GM13976 (cell line): ENCODE measurements at places on chromosomes 2 and 18.

DNA sequence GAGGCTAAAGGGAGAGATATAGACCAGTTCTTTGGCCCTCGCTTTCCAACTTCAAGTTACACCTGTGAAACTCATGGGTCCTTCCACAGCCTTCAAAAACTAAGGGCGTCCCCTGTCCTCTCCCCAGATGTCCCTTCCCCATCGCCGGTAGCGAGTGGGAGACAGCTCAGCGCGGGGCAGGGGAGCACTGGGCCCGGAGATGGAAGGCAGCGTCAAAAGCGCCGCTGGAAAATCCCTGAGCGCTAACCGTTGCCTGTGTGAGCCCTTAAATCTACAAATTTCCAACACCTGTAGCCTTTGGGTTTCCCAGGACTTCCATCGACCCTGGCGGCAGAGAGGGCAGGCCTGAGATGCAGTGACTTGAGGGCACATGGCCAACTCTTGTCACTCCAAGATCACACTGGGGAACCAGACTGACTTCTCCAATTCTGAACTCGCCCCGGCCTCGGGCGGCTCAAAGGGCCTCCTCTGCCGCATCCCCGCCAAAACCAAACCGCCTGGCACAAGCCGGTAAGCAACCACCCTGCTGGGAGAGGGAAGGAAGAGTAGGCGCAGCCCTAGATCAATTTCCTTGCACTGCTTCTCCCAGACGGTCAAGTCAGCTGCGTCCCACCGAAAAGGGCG, 879 bp upstream of the EPAS1 start:
- DNase-seq: peak; percentile 53

GRCh38 chr2:38317725-38318124, 59.3 kb downstream of the ATL2 start:
- DNase-seq: no peak

DNA sequence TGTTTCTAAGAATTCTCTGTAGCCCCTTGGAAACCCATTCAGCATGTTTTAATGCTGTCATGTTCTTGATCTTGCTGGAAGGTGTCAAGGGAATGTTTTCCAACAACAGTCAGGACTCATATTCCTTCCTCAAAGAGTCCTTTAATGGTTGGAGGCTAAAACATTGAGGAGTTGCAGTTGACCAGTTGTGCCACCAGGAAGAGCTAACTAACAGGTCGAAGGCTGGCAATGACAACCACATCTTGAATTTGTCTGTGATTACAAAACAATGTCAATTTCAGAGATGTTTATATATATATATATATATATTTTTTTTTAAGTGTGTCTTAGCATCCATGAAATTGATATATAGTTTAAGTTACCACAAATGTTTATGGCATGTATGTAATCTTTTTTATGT, 151.5 kb downstream of the INO80D start:
- DNase-seq: no peak

DNA sequence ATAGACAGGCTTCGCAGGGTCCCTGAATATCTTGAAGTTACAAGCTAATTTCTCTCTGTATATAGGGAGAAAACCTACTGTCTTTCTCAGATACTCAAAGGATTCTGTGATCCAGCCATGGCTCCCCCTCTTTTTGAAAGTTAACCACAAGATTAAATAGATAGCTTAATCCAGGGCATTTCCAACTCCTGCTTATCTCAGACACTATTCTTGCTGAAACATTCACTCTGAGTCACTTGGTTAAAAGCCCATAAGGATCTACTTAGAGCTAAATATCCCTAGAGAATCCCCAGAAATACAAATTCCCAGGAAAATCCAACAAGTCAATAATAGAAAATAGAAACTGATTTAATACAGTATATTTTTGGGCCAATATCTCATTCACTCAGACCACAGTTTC, 179.1 kb upstream of the LYPD1 start:
- no peak for DNase-seq

DNA sequence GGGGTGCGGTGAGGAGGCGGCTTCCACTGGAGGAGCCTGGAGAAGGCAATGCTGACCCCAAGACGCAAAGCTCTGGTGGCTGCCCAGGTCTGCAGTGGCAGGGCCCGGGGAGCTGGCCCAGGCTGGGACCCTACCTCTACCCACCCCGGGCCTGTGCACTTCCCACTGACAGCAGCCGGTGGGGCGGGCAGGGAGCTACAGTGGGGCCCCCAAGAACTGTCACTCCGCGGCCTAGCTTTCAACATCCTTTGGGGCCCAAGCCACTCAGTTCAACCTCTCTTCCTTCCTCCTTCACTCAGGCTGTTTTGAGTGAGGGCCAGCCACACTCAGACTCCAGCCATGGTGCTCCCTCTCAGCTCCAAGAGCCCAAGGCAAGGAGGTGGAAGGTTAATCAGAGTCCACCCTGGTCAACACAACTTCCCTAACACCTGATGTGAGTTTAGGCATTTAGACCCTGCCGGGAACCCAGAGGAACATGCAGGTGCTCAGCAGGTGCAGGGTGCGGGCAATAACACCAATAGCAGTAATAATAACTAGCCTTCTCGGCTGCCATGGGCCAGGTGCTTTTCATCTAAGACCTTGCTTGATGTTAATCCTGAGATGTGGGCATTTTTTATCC, 93.6 kb downstream of the ZFP36L2 start:
- DNase-seq: peak; percentile 63

DNA sequence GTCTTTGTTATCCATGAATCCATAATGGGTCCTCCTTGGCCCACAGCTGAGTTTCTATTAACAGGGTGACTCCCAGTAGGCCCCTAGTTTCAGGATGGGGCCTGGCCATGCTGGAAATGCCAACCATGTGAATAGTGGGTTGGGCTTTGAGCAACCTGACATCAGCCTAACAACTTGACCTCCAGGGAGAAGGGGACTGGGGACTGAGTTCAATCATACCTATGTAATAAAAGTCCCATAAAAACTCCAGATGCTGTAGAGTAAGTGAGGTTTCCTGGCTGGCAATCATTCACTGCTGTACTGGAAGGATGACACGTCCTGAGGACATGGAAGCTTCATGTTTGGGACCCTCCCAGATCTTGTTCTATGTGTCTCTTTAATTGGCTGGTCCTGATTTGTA, 7.9 kb downstream of the REV1 start:
- DNase-seq: no peak

DNA sequence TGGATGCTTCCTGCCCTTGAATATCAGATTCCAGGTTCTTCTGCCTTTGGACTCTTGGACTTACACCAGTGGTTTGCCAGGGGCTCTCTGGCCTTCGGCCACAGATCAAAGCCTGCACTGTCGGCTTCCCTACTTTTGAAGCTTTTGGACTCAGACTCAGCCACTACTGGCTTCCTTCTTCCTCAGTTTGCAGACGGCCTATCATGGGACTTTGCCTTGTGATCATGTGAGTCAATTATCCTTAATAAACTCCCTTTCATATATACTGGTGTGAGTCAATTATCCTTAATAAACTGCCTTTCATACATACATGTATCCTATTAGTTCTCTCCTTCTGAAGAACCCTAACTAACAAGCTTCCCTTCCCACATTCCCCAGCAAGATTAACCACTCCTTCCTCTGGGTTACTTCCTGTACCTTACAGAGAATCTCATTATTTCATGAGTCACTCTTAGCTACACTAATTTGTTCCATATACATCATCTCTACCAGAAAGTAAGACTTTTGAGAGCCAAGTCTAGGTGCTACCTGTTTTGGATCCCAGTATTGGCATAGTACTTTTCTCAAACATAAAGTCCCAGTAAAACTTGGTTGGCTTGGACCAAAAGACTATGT, 31.3 kb upstream of the LRATD1 start:
- DNase-seq: no peak

GRCh38 chr2:158482594-158482993, 25.8 kb downstream of the PKP4 start:
- no peak for DNase-seq
